ENCODE measurements at places on chromosomes 2 and 18.

DNA sequence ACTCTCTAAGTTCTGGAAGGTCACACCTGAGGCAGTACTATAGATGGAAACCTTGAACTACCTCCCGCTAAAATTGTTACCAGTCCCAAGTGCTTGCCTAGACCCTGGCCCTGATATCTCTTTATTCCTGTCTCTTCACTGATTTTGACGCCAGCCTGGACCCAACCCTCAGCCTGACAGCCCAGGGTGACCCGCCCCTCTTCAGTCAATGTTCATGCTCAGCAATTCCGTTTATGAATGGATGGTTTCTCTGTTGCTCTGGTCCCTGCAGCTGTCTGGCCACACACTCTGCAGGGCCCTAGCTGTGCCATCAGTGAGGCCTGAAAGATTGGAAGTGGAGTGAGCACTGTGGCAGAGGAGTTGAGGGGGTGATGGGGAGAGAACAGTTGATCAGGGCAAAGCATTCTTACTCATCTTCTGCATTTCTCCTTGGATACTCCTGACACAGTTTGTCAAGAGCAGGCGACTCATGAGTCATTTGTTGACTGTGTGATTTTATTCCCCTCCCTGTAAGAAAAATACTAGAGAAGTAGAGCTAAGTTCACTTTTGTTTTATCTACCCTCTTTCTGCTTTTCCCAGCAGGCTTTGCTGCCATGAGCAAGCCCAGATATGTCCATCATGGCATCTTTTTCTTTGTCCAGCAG is 46.0 kb downstream of the NPAS2 start:
- no peak for DNase-seq

DNA sequence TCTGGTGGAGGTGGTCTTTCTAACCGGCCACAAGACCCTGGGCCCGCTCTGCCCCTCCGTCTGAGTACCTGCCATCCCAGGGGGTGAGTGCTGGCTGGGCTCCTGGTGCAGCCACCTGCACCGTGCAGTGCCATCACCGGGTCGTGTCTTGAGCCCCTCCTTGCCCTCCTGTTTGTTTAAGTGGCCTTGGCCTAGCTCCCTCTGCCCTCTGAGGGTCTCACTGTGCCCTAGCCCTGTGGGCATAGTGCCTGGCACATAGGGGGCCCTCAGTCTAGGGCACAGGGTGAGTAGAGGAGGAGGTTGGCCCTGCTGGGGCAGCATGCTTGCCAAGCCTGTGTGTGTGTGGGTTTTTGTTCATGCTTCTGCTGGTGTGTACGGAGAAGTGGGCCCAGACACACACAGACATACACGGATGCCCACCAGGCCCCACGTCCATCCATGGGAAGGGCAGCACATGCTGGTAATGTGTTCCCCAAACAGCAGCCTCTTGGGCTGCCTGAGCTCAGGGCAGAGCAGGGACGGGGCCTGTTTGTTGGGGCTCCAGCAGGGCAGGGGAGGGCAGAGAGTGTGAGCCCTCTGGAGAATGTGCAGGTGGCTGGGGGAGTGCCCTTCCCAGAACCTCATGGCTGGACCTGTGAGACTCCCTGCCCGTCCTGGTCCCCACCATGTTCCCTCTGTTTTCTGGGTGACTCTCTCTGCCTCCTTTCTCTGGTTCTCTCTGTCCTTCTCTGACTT is 94.6 kb downstream of the GLI2 start:
- DNase-seq: no peak

DNA sequence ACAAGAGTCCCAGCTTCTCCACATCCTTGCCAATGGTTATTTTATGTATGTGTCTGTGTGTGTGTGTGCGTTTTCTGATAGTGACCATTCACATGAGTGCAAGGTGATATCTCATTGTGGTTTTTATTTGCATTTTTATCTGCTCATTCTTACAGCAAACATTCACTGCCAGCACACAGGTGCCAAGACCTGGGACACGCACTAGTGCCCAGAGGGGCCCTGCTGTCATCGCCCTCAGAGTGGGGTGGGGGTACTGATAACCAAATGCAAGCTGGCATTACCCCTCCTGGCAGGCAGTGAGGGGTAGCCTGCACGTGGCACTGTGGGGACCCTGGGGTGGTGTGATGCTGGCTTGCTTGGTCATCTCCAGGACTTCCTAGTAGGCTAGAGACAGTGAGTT is 285.4 kb downstream of the LPIN1 start:
- peak; percentile 87 for DNase-seq

DNA sequence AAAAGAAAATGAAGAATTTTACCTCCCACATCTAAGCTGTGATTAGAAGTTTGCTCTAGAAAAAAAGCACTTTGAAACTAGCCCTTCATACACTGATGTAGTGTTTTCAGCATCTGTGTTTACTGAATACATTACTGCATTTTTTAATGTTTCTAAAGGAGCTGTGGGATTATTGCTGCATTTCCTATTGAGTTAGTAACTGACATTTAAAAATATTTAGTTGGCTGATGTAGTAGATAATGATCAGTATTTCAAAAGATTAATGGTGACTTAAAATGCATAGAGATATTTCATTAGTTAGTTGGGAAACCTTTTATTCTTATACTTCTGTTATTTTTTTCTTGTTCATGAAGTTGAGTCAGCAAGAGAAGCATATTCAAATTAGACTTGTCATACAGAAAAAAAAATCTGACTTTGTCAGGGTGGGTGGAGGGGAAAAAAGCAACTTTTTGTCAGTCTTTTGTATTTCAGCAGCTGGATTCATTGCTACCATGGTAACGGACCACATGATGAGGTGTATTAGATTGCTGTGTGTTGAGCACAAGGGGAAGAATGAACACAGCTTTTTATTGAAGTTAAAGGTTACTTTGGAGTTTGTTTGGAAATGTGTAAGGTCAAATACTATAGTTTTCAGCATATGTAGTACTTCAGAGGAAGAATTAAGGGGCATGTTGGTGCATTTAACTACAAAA is at the start of gene DTNA:
Gene DTNA, plus strand, starts transcription at position 549 of the 692 bp plus-strand sequence. CDS start 45,679 bp downstream, outside the sequence.
- DNase-seq: peak; percentile 24

GRCh38 chr2:42754021-42754775 is 9.7 kb downstream of the OXER1 start:
- peak; percentile 93 for DNase-seq

GRCh38 chr2:197657562-197657961 is 17.8 kb downstream of the RFTN2 start:
- no peak for DNase-seq

DNA sequence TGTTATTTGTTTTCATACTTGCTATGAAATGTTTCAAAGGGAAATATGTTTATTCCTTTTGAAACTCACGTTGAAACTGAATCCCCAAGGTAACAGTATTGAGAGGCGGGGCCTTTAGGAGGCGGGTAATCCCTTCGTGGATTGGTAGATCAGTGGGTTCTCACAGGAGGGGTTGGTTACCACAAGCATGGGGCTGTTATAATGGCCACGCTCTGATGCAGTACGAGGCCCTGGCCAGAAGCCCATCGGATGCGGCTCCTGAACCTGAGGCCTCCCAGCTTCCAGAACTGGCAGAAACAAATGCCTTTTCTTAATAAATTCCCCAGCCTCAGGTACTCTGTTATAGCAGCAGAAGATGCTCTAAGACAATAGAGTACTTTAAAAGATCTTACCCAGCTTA is 135.7 kb downstream of the ASB1 start:
- DNase-seq: no peak

GRCh38 chr2:169452080-169452479 is 27.2 kb upstream of the BBS5 start:
- DNase-seq: peak; percentile 61

DNA sequence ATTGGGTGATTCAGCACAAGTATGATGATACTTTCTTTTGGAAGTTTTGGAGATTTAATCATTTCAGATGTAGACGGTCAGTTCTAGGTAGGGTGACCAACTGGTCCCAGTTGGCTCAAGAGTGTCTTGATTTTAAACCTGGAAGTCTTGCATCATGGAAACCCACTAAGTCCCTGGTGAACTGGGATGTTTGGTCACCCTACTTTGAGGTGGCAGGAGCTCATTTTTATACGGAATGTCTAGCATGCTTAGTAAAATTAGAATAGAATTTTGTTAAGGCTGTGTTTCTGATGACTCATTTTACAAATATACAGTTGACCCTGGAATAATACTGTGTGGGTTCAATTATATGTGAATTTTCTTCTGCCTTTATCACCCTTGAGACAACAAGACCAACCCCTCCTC is 61.5 kb upstream of the DOCK10 start:
- no peak for DNase-seq

- no peak for DNase-seq
Measured at GRCh38 chr2:219386532-219387280, 1.0 kb downstream of the DNPEP start.

DNA sequence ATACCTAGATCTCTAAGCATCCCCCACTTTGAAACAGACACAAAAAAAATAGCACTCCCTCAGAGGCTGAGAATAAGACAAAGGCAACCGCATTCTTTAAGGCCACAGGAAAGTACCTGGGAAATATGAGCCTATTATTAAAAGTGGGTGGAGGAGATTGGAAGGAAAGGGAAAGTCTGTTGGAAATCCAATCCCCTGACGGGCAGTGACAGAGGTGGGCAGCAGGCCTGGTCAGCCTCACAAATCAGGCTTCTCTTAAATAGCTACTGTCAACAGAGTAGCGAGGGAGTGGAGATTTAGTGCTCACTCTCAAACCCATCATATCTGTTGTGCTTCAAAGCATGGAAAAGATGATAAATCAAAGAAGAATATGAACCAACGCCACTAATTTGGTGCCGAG is 324.4 kb downstream of the ALK start:
- no peak for DNase-seq

DNA sequence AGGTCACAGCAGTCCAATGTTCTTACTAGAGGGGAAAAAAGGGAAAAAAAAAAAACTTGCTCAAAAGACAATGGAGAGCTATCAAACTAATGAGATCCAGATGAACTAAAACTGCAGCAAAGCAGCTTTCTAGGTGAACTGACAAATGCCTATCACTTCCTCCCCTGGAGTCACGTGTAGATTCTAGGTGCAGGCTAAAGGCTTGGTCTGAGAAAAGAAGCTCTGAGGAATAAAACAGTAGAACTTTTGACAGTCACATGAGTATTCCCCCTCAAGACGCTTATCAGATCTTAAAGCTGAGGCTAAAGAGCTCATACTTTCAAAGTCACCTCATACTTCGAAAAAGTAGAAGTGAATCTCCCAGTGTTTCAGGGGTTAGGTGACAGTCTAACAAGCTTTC is 42.3 kb downstream of the SMAD2 start:
- DNase-seq: no peak

GRCh38 chr2:237669628-237670392 is 42.4 kb downstream of the LRRFIP1 start:
- peak; percentile 62 for DNase-seq

GRCh38 chr2:152627351-152627957 is 89.8 kb downstream of the PRPF40A start:
- peak; percentile 41 for DNase-seq

GRCh38 chr2:127857265-127857808 is 618 bp downstream of the POLR2D start:
- DNase-seq: peak; percentile 57

DNA sequence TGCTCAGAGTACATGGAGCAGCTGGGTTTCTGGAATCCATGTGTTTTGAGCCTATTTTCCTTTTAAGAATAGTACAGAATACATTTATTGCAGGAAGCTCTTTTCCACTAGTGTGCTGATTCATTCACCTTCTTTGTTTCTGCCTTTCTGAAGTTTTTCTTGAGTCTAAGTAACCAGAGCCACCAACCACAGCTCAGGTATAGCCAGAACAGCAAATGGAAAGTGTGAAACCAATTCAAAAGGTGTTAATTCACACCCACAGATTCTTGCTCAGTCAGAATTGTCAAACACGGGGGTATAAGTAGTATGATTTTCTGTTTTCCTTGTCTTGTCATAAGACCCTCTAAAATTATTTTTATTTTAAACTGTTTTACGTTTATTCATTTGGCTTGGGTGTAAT is 75.9 kb upstream of the DYNAP start:
- DNase-seq: no peak

Data from NAMALWA (cell line).